Ascending aorta (tissue), 2 donors: ENCODE measurements at places on chromosomes 2 and 18. TPM values are rescaled to one million over a fixed set of nuclear protein-coding genes. Genes with fewer than 3 reads are reported as not detected.

Gene SDC1
- 0.32 TPM for total RNA-seq

DNA sequence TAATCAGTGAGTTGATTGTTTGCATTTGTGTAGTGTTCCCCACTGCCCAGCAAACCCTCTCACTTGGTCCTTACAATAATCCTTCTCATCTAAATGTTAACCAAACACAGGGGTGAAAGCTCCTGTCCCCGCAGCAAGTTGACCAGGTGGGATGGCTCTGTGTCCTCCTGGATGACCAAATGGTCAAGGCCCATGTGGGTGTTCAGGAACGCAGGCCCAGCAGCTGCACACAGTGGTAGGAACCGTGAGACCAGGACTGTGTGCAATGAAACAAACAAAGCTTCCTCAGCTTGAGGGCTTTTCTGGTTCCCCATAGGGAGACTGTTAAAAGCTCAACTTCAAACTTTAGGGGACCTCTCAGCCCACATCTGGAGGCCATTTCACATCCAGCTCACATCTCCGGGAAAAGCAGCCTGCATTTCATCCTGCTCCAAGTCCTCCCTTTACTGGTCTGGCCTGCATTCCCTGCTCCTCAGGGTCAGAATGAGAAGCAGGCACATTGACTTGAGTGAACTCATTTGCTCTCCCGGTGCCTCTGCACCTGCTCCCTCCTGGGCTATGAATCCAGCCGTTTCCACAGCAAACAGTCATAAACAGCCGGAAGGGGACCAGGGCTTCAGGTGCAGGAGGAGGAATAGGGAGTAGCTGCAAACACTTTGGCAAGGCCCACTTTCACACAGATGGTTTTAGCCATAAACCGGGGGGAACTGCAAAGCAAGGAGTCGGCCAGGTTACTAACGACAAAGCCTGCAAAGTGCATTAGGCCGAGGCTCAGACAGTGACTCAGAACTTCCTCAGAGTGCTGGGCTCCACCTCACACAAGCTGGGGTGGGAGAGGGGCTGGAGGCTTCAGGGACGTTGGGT, 144.7 kb downstream of the CAPN13 start:
- no peak for DNase-seq

DNA sequence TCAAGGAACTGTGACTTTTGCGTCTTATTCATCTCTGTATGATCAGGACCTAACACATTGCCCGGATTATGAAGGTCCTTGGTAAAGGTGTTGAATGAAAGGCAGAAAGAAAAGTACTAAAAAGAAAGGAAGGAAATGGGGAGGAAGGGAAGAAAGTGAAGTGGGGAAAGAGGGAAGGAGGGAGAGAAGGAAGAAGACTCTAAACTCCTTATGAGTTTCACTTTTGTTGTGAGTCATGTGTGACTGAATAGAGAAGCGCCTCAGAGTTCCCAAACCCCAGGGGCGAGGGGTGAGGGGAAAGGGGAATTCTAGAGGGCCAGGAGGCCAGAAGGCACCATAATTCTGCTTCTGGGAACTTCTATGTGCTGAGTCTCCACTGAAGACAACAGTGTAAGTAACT, 30.9 kb upstream of the OSBPL6 start:
- DNase-seq: no peak

- DNase-seq: no peak
Measured at GRCh38 chr18:79604205-79604912, 75.2 kb upstream of the CTDP1 start.
